AG09309 (cell line): ENCODE measurements at places on chromosomes 3 and 15.

DNA sequence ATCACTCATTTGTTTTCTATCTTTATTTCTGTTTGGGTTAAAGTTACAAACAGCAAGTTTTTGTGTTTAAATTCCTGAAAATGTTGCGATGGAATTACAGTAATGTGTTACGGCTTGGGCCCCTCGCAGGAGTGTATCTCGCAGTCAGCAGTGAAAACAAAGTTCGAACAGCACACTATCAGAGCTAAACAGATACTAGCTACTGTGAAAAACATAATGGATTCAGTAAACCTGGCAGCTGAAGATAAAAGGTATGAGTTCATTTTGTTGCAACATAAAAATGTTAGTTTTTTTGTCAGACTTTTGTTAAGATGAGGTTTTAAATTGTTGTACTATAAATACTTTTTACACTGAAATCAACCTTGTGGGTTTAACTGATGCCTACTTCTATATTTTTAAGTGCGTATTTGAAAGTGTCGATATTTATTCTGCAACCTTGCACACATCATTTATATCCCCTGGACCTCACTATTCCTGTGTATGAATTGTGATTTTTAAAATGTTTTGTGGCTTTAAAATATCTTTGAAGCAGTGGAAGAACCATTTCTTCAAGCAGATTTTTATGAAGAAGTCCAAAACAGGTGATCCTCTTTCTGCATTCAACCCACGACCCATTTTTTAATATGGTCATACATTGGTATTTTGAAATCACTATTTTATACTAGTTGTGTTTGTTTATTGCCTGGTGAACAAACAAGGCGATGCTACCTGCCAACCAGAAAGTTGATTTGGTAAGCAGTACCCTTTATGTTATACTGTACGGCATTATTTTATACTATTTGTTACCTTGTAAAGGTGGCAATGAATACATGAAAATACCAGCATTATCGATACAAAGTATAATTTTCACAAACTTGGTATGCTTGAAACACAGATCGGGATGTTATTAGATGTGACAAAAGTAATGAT is 27.8 kb downstream of the MFN1 start:
- DNase-seq = no peak

DNA sequence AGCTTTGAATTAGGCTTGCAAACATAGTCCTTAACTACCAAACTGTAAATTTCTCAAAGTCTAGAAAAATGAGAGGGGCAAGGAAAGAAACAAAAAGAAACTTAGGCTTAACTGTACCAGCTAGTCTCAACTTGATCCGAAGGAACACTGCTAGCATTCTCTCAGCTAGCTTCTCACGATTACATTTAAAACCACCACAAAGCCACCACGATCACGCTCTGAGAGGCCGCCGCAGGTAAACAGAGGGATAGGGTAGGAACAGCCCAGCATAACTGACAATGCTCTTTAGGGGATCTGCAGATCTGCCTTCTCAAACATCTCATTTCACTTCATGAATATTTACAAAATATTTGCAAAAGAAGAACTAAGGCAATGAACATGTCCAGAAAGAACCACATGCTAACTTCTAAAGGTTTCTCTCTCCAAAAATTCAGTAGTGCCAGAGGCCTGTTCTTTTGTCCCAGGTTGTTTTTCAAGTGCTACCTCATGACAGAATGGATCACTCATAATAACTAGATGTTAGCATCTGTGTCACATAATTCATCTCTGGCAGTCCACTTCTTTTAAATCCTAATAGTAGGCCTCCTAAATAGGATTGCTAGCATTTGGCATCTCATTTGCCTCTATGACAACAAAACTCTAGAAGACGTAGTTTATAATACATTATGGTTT is 18.9 kb downstream of the VGLL4 start:
- no peak for DNase-seq

GRCh38 chr3:48268936-48269561 is 28.1 kb downstream of the ZNF589 start:
- no peak for DNase-seq

DNA sequence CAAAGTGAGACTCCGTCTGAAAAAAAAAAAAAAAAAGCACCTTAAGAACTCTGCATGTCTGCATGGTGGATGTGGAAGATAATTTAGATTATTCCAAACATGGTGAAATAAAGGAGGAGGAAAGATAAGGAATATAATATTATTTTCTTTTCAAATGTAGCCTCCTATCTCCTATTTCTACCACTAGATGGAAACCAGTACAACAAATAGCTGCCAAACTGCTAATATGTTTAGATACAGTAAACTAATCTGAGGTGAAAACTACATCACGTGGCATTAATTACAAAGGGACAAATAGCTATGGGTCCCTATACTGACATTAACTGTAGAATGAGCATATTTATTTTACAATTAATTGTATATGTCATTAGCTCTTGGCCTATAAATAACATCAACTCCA is 197.8 kb downstream of the TBC1D5 start:
- no peak for DNase-seq
